CD4-positive, alpha-beta T cell (primary cell): ENCODE measurements at places on chromosomes 7 and 10.

- no peak for DNase-seq
Measured at GRCh38 chr7:73353243-73353642, 25.3 kb downstream of the FKBP6 start.

DNA sequence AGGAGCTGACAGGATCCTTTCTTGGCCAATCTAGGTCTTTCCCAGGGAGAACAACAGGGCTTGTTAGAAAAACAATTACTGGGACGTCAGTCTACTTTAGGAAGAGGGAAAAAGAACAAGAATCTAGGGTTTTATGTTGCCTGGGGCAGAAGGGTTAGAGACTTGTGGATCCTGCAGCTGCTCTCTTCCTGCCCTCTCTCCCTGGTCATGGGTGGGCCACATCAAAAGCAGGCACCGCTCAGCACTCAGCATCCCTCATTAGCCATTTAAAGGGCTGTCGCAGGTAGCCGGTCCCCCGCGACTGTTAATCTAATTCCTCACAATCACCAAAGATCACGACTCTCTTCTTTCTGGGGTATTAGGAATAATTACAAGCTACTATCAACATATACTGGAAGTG, 631.9 kb downstream of the CALN1 start:
- no peak for DNase-seq

DNA sequence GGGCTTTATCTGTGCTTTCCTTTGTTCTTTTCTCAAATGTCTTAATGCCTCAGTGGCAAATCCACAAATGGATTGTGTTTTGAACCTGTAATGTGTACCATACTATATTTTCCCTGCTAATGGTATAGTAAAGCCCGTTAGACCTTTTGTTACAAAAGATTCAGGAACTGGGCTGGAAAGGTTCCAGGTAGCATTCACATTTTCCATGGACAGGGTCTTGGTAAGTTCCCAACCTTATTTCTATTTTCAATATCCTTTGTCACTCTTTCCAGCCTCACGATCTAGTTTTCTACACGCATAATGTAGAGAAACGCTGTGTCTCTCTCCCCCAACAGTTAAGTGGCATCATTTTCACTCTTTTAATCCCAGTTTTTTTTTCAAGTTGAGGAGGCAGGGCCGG, 153.0 kb downstream of the PLCE1 start:
- no peak for DNase-seq

GRCh38 chr7:12583176-12583575, 12.7 kb downstream of the SCIN start:
- no peak for DNase-seq

GRCh38 chr7:151447312-151447711, 7.4 kb upstream of the CRYGN start:
- no peak for DNase-seq

- no peak for DNase-seq
Measured at GRCh38 chr7:51014811-51015210, 232.1 kb upstream of the GRB10 start.
